ENCODE measurements at places on chromosomes 4 and X. TPM values are rescaled to one million over a fixed set of nuclear protein-coding genes. Genes with fewer than 3 reads are reported as not detected.

- no peak for DNase-seq
These were observed 65.7 kb upstream of the PAGE1 start for GRCh38 chrX:49761481-49761880.

DNA sequence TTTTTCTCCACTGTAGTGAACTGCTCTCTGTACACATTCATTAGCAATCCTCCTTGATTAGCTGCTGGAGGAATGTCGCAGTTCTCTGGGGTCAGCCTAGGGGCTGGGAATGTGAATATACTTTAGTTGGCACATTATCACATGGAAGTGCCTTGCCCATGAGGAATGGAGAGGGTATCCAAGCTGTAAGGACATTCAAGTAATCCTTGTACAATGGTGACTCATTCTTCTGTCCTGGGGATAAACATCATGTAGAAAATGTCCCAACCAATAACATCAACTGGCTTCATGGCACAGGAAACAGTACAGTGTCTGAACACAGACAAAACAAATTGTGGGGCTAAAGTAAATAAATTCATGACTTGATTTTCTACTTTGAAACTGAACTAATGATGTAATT, 147.1 kb downstream of the GLRA2 start:
- DNase-seq, result no peak

- DNase-seq, result no peak
These were observed 205.5 kb downstream of the MID1 start for GRCh38 chrX:10414862-10415261.

GRCh38 chr4:169158046-169158445, 112.7 kb downstream of the SH3RF1 start:
- DNase-seq, result no peak

GRCh38 chr4:40856277-40856839, 106.6 kb downstream of the NSUN7 start:
- DNase-seq, result no peak

DNA sequence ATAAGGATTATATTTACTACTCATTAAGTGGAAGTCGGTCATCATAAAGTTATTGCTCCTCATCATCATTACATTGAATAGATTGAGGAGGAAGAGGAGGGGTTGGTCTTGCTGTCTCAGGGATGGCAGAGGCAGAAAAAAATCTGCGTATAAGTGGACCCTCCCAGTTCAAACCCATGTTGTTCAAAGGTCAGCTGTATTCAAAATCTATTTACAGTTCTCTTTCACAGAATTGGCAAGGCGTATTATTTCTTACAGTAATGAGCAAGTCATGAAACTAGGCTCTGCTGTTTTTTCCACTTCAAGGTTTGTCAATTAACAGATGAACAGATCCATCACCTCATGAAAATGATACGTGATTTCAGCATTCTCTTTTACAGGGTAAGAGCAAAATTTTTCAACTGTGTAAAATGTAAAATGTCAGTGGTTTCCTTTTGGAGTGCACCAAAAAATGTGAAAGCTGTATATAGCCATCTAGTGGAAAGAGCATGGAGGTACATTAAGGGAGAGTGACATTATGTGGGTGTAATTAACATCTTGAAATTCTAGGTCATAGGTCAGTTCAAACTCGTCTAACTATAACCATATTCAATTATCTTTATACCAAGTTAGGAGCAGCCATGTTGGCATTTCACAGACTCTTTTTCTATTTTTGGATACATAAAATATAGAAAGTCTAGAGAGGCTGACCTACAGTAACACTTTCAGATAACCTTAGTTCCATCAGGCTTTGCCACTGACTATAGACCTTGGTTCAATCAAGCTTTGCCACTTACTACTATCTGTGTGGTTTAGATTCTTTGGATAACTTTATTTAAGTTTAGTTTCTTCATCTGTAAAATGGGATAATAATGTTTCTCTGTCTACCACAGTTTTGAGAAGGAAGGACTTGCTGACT, 30.1 kb downstream of the NEIL3 start:
- no peak for DNase-seq

DNA sequence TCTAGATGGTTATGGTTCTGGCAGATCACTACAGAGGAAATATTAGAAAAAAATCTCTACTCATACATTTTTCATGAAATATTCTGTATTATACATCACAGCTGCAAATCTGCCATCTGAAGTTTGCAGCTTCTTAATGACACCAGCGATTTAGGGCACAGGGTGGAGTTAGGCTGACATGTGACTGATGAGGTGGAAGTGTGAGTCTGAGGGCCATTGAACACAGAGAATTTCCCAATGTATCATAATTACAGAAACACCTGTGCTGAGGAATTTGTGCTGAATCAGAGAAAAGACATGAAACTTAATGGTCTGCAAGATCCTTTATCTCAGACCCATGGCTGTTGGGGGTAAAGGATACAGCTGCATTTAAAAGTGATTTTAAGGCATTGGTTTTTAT, 2025.6 kb upstream of the AGA start:
- DNase-seq, result no peak

DNA sequence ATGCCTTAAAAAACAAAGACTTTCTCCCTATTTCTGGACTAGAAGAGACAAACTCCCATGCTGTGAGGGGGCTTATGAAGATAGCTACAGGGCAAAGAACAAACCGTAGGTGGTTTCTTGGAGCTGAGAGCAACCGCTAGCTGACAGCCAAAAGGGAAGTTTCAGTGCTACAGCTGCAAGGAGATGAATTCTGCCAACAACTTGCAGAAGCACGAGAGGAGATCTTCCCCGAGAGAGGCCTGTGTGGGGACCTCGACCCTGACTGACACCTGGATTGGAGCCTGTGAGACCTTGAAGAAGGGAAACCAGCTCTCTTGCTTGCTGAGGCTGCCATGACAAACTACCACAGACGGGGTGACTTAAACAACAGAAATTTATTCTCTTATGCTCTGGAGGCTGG, 183.8 kb upstream of the VCX3A start:
- no peak for DNase-seq

GRCh38 chr4:137804906-137805495, 272.7 kb upstream of the PCDH18 start:
- DNase-seq, result no peak

GRCh38 chr4:153234885-153235284, 30.6 kb downstream of the TRIM2 start:
- DNase-seq, result no peak

DNA sequence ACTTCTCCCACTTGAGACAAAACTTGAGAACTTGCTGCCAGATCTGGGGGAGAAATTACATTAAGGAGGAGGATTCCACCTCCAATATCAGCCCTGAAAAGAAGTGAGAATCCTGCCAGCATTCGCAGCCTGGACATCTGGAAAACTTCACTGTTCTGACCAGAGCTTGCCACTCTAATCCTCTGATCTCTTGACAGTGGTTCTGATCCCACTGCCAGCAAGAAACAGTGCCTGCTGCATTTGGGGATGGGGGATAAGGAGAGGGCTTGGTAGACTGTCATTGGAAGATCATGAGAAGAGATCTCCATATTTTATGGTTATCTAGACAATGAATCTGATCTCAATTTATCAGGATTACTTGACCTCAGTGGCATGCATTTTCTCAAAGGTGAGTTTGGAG, 49.8 kb upstream of the TMEM33 start:
- no peak for DNase-seq

- no peak for DNase-seq
These were observed 229.4 kb downstream of the FBXW7 start for GRCh38 chr4:152306541-152306940.

DNA sequence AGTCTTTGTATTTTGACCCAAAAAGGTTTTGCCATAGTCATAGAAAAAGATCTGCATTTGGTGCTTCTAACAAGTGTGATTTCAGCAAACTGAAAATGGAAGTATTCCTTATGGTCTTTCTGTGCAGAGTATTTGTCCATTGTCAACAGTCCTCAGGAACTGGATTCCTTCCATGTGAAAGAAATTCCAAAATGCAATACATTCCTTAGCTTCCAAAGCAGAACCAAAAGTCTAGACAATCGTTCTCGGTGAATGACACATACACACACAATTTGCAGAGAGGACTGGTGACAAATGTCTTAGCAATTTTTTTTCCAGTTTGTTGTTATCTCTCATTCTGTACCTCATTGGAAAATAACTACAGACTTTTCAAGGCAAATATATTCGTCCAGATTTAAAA, 562.2 kb upstream of the SLIT2 start:
- DNase-seq, result no peak

DNA sequence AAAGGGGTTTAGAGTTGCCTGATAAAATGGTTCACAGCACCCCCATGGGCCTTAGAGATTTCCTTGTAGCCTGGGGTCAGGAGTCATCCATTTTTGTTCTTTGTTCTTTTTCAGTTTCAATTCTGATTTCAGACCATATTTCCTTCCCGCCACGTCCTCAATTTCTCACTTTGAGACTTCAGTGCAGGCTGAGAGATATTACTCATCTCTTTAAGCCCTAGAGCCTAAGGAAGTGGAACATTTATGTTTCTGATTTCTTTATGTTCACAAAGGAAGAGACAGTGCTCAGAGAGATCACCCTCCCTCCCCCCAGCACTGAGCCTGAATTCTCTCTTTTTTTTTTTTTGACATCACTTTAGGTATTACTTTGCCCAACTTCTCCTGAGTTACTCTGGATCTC, 56.3 kb downstream of the MSN start:
- no peak for DNase-seq

DNA sequence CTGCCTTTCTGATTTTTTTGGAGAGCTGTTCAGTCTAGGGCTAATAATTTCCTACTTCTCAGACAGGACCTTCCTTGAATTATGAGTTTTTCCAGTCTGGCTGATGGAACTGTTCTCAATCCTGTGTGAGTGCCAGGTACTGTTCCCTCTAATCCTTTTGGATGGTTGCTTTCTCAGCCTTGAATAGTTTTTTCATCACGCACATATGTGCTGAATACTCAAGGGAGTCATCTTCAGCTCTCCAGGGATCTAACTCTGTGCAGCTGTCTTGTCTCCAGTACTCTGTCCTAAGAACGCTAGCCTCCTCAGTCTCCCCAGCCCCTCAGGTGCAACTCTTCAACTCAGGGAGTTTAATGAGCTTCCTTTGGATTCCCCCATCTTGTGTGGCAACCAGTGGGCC, 93.2 kb downstream of the GASK1B start:
- DNase-seq, result no peak

DNA sequence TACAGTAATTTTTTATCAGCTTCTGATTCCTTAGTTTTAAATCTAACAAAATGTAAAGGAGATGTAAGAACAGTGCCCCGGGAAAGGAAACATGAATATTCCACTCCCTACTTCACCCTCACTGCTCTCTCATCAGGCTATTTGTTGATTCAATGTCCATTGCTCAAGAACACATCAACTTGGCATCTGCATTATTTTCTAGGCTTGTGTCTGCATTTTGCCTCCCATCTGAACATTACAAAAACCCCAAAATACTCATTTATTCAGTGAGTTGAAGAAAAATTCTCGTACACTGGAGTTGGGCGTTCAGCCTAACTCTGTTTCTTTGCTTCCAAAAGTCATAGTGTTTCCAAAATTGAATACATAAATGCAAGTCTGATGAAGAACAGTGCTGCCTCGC, 25.6 kb downstream of the ARHGAP6 start:
- no peak for DNase-seq

GRCh38 chr4:32745351-32745750, 2025.2 kb downstream of the PCDH7 start:
- no peak for DNase-seq

- no peak for DNase-seq
These were observed 78.4 kb downstream of the IRF2 start for GRCh38 chr4:184395971-184396391.

DUSP9 gene
- total RNA-seq, result not detected

IQSEC2 gene
- 0.36 TPM for total RNA-seq

ADAMTS3 gene
- total RNA-seq, result not detected

KDR gene
- total RNA-seq, result not detected

IGBP1 gene
- total RNA-seq, result 58.8 TPM

TRIM2 gene
- total RNA-seq, result 1.8 TPM

UGT2B10 gene
- total RNA-seq, result not detected

CENPI gene
- total RNA-seq, result 1.3 TPM

DUX4 gene
- not detected for total RNA-seq

NUDT10 gene
- not detected for total RNA-seq

SH3RF1 gene
- 0.16 TPM for total RNA-seq

SH3TC1 gene
- 14.6 TPM for total RNA-seq

All from naive thymus-derived CD8-positive, alpha-beta T cell (primary cell).